ENCODE measurements at places on chromosomes 2 and 18.

DNA sequence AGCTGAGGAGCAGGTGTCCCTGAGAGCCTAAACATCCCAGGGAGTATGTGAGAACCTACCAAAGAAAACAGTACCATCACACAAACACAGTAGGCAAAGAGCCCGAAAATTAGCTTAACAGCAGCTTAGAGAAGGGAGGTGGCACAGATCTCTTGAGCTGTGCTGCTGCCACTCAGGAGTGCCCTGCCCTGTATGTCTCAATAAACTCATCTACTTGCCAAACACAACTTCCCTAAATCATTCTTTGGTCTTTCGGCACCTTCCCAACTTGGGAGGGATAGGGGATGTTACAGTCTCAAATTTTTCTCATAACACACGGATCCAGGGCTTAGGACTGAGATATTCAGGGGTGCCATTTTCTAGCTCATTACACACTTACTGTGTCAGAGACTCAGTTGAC is 45.3 kb upstream of the C1D start:
- no peak for DNase-seq

DNA sequence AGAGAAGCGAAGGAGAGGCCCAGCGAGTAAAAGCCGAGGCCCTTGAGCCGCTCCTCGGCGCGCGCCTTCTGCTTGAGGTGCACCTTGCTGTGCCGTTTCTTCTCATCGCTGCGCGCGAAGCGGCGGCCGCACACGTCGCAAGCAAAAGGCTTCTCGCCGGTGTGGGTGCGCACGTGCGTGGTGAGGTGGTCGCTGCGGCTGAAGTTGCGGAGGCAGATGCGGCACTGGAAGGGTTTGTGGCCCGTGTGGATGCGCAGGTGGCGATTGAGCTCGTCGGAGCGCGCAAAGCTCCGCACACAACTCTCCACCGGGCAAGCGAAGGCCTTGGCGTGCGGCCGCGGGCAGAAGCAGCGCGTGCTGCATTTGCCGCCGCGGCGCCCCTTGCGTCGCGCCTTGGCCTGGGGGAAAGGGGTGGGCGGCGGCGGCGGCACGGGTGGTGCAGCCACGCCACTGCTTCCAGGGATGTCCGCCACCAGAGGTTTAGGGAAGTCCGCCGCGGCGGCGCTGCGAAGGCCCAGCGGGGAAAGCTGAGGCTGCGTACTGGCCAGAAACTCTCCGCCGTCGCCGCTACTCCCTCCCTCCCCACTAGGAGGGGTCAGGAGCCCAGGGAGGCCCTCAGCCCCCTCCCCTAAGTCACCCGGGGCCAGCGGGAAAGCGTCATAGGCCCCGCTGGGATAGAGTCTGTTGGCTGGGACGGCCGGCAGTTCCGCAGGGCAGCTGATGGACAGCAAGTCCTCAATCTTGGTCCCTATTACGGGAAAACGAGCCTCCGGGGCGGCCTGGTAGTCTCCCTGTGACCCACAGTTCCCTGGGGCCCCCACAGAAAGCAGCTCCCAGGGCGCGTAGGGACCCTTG is 1.7 kb downstream of the EGR4 start:
- DNase-seq = no peak

DNA sequence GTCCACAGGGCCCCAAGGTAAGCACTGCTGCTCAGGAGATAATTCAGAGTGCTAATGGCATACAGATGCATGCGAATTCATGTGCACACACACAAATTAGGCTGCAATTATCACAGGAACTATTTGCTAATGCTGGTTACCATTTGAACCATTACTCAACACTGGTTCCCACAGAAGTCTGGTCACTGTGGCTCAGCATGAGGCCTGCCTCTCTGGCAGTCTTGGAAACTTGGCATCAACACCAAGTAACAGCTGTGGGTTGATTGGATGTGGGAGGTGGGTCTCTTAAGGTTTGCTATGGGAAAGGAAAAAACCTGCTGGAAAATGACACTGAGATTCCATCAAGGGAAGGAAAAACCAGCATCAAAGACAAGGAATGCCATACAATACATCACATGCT is 105.0 kb downstream of the CELF4 start:
- DNase-seq = no peak

DNA sequence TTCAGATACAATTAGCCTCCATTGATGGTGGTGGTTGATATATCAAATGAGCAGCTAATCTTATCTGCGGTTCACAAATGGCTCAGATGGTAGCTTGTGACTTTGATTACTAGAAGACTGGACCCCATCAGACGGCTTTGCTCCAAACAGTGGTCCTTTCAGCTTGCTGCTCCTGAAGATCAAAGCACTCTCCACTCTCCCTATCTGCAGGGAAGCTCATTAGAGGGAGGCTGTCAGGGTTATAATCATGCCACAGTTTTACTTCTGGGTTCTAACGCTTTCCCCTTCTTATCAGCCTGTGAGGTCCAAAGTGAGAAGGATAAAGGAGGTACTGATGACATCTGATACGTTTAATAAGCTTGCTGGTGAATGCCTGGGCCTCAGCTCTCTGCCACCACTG is 247.1 kb upstream of the NT5C1B start:
- no peak for DNase-seq

Measured in substantia nigra (tissue), 51 donors.